ENCODE measurements at places on chromosomes 16 and 17.

GRCh38 chr17:50222922-50223321, 21.5 kb upstream of the COL1A1 start:
- DNase-seq: no peak

DNA sequence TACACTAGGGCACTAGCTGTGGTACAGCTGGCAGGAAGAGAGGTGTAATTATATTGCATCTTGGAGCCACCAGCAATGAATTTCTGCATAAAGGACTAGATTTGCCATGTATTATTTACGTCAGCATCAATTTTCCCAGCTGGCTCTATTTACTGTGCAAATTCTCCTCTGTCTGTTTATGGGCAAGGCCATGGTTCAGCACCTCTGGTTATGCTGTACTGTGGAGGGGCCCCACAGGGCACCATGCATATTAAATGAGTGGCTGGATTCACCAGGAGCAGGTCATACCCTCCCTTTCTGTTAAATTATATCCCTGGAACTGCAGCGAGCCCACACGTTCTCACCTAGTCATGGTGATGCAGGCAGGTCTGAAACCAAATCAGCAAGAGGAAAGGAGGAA, 19.8 kb downstream of the RAD51D start:
- no peak for DNase-seq

GRCh38 chr17:17181666-17182597, 24.2 kb downstream of the PLD6 start:
- no peak for DNase-seq

DNA sequence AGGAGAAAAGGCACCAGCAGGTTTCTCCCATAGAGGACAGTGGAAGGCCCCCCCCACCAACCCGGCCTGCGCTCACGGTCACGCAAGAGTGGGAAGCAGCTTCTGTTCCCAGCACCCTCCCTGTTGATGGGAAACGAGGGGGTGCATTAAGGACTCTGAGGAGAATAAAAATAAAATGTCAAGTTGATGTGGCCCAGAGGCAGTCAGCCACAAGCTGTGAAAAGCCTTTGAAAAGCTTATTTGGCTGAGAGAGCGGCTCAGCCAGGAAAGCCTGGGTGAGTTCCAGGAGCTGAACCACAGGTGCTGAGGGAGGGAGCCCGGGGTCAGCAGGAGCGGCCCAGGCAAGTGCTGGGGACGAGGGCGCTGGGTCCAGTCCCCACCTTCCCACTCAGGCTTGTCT, 26.9 kb upstream of the SPATA32 start:
- no peak for DNase-seq

DNA sequence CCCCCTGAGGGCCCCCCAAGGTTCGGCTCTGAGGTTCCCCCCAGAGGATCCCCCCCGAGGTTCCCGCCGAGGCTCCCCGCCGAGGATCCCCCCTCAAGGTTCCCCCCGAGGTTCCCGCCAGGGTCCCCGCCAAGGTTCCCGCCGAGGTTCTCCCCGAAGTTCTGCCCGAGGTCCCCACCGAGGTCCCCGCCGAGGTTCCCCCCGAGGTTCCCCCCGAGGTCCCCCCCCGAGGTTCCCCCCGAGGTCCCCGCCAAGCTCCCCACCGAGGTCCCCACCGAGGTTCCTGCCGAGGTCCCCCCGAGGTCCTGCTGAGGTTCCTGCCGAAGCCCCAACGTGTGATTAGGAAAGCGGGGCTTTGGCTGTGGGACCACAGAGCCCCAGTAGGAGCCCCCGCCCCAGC, 32.2 kb upstream of the SSTR5 start:
- DNase-seq: no peak

GRCh38 chr17:64694207-64694606, 32.1 kb upstream of the SMURF2 start:
- DNase-seq: no peak
